Parietal lobe (tissue), 2 donors: ENCODE measurements at places on chromosomes 12 and 14. TPM values are rescaled to one million over a fixed set of nuclear protein-coding genes. Genes with fewer than 3 reads are reported as not detected.

EVL gene
- 219 TPM for total RNA-seq

KRT74 gene
- total RNA-seq, result not detected

PRPH gene
- 2.2 TPM for total RNA-seq

TPH2 gene
- total RNA-seq, result not detected
